ENCODE measurements at places on chromosomes 6 and 20. TPM values are rescaled to one million over a fixed set of nuclear protein-coding genes. Genes with fewer than 3 reads are reported as not detected.

GRCh38 chr6:43020847-43021246 is 576 bp upstream of the RRP36 start:
- peak overlapping the region; percentile 95 for H3K4me3 ChIP-seq
- H3K36me3 ChIP-seq = peaks cover 7% of the 10 kb centered on the region
- H3K27me3 ChIP-seq = no peaks in the 10 kb centered on the region
- H3K4me1 ChIP-seq = peaks cover 28% of the 10 kb centered on the region
- peak overlapping the region; percentile 11 for H3K27ac ChIP-seq

DNA sequence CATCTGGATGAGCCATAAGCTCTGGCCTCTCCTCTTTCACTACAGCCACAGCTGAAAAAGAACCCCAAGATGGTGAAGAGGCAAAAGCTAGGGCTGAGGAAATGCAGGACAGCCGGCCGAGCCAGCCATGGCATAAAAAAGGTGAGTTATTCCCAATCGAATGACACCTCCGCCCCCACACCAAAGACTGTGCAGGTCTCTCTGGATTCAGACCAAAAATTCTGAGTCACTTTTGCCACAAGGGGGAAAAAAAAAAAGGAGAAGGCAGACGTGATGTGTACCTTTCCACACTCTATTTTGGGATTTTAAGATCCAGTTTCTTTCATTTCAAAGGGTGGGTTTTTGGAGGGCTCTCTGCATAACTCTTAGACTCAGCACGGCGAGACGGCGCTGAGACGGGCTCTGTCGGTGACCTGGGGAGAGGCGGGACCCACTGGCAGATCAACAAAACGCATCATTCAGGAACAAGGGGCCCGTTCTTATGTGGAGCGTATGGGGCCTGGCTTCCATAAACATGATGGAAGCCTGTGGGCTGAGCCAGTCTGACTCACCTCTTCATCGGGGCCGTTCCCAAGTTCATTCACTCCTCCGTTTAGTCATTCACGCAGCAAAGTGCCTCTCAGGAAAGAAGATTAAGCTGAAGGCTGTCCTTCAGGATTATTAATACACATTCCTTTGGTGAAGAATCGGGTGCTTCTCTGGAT is 54.8 kb downstream of the NFATC2 start:
- peak overlapping the region; percentile 87 for H3K27ac ChIP-seq
- no peak for DNase-seq
- peaks cover 6% of the 10 kb centered on the region for H3K36me3 ChIP-seq
- peaks cover 29% of the 10 kb centered on the region for H3K4me1 ChIP-seq
- no peak overlapping the region for H3K4me3 ChIP-seq

DNA sequence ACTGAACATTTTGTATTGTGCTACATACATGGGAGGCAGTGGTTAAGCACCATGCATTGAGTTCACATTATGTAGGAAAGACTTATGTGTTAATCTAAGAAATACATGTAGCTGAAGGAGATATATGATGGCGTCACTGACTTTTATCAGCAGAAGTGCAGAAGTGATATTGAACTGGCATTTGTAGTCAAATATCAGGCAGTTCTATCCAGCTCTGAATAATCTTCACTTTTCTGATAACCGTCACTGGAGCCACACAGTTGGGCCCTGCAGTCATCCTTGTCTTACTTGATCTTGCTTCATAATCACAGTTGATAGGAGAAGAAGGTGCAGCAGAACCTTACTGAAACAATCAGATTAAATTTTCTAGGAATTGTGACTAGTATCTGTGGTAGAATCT is 26.4 kb downstream of the CRISP1 start:
- H3K27ac ChIP-seq = no peak overlapping the region
- H3K4me3 ChIP-seq = no peak overlapping the region
- no peaks in the 10 kb centered on the region for H3K36me3 ChIP-seq
- DNase-seq = no peak

DNA sequence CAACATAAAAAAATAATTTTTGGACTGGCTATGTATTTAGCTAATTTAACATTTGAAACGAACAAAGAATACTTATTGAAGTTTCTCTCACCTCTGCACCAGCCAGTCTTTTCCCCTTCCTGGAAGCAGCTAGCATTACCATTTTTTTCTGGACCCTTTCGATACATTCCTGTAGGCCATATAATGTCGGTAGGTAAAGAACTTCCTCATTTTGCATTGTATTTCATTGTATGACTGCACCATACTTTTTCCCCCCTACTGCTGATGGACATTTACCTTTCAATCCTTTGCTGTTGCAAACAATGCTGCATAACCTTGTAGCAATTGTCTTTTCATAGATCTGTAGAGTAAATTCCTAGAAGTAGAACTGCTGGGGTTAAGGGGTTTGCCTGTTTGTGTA is 17.6 kb downstream of the CBFA2T2 start:
- peaks cover 24% of the 10 kb centered on the region for H3K4me1 ChIP-seq
- no peak for DNase-seq
- peaks cover 4% of the 10 kb centered on the region for H3K36me3 ChIP-seq

DNA sequence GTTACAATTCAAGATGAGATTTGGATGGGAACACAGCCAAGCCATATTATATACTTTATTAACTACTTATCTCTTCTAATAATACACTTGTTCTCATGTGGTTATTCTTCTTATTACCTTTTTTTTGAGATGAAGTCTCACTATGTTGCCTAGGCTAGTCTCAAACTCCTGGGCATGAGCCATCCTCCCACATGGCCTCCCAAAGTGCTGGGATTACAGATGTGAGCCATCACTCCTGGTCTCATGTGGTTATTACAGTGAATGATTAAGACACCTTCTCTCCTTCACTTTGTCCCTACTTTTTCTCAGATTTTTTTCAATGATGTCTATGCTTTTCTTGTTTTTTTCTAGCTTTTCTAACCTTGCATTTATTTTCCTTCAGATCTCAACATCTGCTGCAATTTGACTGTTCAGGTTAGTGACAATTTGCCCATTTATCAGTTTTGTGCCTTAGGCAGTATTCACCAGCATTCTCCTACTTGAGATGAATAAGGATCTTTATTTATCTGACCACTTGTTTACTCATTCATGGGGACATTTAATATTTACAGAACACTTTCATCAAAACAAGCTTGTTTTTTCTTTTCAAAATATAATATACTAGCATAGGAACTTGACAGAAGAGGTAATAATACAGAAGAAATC is 105.7 kb downstream of the SLC16A10 start:
- H3K27ac ChIP-seq = no peak overlapping the region
- peaks cover 2% of the 10 kb centered on the region for H3K4me1 ChIP-seq
- no peaks in the 10 kb centered on the region for H3K27me3 ChIP-seq
- H3K36me3 ChIP-seq = peaks cover 2% of the 10 kb centered on the region
- no peak for DNase-seq
- no peak overlapping the region for H3K4me3 ChIP-seq

SRXN1 gene
- 3.5 TPM for total RNA-seq

KHDC1L gene
- total RNA-seq = not detected
